ENCODE measurements at places on chromosomes 3 and 15.

DNA sequence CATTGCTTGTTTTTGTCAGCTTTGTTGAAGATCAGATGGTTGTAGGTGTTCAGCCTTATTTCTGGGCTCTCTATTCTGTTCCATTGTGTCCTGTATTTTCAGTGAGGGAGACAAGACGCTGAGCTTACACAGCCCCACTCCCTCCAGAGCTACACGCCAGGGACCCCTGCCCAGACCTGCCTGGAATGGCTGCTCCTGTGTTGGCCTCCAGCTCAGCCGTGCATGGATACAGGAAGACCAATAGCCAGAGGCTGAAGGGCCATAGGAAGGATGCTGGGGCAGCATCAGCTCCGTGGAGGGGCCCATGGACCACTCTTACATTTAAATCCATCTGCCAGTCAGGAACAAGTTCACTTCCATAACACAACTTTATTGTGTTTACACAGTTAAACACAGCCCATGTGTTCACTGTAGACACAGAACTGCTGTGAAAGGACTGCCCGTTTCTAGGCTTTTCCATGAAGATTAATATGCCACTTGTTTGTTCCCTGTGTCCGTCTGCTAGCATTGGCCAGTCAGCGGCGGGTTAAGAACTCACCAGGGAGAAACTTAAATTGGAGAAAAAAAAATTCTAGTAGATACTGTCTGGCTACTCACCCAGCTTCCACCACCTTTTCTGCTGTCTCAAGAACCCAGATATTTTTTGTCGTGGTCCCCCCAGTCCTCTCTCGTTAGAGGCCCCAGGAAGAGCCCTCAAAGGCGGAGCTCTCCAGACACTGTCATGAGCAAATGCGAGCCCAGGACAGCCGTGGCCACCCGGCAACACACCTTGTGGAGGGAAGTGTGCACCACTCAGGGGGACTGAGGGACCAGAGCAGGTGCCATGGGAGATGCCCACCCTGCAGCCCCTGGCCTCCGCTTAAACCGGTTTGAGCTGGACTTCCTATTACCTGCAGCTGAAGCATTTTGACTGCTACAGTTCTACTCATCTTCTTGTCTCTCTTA lies 142.3 kb upstream of the MEF2A start:
- DNase-seq, result no peak

- no peak for DNase-seq
Measured at GRCh38 chr3:47877290-47877689, 74.4 kb downstream of the DHX30 start.

- DNase-seq, result no peak
Measured at GRCh38 chr3:61114316-61114953, 136.8 kb downstream of the FHIT start.

- no peak for DNase-seq
Measured at GRCh38 chr3:87335931-87336330, 59.5 kb upstream of the POU1F1 start.

GRCh38 chr15:25556136-25556535 lies 117.3 kb upstream of the UBE3A start:
- no peak for DNase-seq

- DNase-seq, result no peak
Measured at GRCh38 chr3:180320631-180321030, 281.3 kb upstream of the TTC14 start.

GRCh38 chr3:16721494-16721893 lies 116.3 kb upstream of the DAZL start:
- DNase-seq, result no peak

DNA sequence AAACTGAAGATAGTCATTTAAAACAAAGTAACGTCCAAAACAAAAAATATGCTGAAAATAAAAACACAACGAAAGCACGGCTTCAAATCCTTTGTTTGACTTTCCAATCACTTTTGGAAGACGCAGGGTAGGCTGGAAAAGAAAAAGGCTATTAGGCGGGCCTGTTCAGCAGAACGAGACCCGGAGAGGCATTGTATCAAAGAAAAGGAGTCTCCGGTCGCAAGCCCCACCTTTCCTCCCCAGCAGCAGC lies 691 bp downstream of the SENP7 start:
- DNase-seq, result no peak

- peak; percentile 58 for DNase-seq
Measured at GRCh38 chr3:177345049-177345972, 148.0 kb upstream of the TBL1XR1 start.

DNA sequence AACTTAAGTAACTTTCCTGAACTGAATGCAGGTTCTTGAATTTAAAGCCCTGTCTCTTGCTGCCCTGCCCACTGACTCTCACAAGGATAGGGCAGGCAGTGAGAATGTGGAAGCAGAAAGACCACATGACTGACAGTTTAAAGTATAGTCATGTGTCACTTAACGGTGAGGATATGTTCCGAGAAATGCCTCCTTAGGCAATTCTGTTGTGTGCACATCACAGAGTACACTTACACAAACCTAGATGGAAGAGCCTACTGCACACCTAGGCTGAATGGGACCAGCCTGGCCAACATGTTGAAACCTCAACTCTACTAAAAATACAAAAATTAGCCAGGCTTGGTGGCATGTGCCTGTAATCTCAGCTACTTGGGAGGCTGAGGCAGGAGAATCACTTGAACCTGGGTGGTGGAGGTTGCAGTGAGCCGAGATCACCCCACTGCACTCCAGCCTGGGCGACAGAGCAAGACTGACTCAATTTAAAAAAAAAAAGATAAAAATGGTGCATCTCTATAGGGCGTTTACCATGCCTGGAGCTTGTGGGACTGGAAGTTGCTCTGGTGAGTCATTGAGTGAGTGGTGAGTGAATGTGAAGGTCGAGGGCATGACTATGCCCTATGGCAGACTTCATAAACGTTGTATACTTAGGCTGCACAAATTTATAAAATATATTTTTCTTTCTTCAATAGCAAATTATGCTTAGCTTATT lies 18.9 kb upstream of the COPG1 start:
- no peak for DNase-seq

DNA sequence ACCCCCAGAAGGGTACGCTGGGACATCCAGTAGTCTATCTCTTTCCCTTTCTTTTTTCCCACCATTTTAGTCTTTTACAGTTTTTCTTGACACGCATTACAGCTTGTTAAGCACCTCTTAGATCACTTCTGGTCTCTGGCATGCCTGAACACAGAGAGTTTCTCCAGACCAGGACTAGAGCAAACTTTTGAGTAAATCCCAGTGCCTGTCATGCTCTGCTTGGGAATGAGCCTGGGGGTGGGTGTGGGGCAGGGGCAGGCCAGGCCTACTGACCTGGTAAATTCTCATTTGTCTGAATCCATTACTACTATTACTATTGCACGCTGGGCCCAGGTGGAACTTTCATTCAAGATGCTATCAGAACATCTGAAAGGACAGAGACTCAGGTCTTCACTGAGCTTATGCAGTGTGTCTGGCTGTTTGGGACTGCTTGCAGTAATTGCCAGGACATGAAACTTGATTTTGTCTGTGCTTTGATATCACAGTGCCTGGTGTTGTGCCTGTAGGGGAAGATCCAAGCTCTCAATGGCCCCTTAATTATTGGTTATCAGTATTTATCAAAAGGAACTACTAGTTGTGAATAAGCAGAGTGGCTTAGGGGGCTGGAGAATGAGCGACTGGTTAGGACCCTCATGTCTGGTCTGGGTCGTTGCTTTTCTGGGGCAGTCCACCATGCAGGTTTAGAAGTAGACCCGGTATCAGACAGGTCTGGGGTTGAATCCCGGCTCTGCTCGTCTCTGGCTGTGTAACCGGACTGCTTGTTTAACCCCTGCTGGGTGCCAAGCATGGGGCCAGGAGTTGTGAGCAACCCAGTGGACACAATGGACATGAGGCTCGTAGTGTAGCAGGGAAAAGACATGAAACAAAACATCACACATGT lies 196.1 kb upstream of the TLE3 start:
- no peak for DNase-seq

GRCh38 chr15:42035435-42035761 lies 14.6 kb upstream of the PLA2G4E start:
- DNase-seq, result no peak

DNA sequence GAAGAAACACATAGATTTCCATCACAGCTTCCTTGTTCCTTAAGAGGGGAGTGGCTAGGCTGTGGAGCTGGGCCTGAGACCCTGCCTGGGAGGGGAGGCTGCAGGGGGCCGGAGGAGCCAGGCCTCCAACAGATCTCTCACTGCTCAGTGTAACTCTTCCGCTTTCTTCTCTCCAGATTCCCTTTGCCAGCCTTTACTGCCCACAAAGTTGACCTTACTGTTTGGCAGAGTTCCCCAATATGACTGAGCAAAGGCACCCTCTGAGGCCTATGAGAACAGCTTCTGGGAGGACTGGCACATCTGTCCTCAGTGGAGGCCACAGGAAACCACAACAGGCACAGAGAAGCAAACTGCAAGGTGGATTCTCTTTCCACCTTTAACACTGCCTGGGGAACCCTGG lies 38.1 kb downstream of the SLCO2A1 start:
- no peak for DNase-seq

- DNase-seq, result no peak
Measured at GRCh38 chr3:62019906-62020305, 353.4 kb downstream of the FEZF2 start.

DNA sequence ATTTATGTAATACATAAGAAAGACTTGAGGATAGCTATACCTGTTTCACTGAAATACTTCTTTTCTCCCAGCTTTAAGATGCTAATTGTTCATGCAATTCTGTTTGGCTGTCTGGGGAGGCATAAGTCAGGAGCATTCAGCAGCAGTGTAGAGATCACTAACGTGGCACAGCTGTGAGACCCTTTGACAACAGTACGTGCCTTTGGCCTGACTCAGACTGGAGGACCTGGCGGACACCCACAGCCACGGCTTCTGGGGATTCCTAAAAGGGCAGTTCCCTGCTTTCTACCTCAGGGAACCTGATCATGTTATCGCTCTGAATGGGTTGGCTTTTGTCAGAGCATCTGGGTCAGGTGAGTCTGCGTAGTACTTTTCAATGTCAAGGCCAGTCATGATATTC lies 295.0 kb upstream of the ICE2 start:
- no peak for DNase-seq

DNA sequence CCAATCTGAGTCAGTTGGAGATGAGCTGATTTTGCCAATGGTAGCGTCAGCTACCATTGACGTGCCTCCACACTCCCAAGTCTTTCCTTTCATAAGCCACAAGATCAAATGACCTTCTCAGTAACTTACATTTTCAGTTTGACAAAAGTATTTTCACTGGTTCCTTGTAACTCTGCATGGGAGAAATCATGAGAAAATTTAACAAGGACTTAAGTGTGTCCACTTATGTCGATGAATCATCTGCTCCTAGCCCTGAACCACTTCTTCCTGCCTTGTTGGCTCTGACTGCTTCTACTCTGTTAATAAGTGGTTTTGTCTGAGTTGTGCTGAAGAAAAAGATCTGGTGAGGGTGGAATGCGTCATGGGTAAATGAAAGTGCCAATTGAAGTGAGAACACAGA lies 101.2 kb downstream of the NFKBIZ start:
- no peak for DNase-seq

DNA sequence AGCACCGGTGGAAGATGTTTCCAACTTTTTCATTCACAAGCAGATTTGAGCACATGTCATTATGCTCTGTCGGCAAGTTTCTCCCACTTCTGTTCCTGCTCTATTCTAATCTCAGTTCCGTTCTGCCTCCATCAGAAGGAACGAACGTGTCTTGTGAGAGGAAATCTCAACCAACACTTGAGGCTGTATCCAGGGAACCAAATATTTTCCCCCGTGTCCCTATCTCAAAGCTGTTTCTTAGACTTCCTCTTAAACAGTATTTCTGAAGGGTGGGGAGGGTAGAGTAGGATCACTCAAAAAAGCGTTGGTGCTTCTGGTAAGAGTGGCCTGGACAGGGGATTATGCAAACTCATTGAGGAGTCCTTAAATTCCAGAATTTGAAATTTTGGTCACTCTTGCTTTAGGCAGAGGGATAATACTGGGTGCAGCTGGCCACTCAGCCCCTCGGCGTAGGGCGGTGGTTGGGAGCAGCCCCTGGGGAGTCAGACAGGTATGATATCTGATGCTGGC lies 54.9 kb downstream of the FRMD4B start:
- DNase-seq, result no peak

GRCh38 chr3:119122350-119122749 lies 23.6 kb upstream of the TEX55 start:
- DNase-seq, result no peak

DNA sequence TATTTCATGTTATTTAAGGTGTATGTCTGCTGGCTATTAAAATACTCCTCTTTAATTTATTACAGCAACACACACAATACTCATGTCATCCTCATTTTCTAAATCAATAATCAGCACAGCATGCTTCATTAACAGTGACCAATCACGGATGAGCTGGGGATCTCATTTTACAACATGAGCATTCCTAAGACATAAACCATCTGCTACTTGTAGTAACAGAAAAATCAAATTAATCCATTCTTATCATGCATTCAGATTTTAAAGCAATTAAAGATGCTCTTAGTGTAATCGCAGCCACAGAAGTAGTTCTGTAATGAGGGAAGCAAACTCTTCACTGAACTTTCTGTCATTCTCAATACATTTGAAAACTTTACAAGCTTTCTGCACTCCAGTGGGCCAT lies 191.1 kb downstream of the TBC1D5 start:
- no peak for DNase-seq

DNA sequence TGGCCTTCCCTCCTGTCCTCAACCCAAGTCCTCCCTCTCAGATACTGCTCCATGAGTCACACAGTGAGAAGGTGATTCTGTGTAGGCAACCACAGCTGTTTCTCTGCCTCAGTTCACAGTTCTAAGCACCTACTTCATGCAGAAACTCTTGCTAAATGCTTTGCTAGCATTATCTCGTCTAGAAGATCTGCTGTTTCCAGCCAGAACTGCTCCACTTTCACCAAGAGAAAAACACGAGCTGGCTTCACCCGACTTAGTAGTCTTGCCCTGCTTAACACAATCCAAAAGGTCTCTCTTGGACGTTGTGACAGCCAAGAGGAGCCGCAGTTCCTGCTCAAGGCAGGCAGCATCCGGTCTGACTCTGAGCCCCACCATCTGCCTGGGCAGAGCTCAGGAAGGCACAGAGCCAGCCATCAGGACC lies 272.1 kb downstream of the UACA start:
- DNase-seq, result peak; percentile 44

GRCh38 chr15:45203182-45203581 lies 15.4 kb upstream of the SHF start:
- no peak for DNase-seq

- no peak for DNase-seq
Measured at GRCh38 chr3:70992562-70993204, 590.8 kb downstream of the FOXP1 start.

DNA sequence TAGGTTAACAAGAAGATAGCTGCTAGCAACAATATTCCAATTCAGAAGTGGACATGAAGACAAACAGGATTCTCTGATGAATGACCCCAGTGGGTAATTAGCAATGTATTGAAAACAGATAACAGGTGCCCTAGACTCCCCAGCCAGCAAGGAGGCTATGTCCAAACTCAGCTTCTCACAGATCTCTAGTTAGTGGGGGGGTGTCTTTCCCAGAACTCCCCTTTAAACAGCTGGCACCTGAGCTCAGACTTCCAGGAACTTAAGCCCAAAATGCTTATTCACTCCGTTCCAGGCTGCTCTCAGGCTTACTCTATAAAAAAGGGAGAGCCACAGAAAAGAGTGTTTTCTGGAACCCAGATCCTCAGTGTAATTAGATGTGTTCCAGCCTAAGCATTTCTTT lies 423.0 kb upstream of the THBS1 start:
- no peak for DNase-seq

Data from WERI-Rb-1 (cell line).